ENCODE measurements at places on chromosomes 6 and 20.

- DNase-seq = no peak
Observed at GRCh38 chr6:106206905-106207304, 118.7 kb downstream of the ATG5 start.

- DNase-seq = no peak
Observed at GRCh38 chr20:36277546-36277945, 28.6 kb upstream of the DLGAP4 start.

DNA sequence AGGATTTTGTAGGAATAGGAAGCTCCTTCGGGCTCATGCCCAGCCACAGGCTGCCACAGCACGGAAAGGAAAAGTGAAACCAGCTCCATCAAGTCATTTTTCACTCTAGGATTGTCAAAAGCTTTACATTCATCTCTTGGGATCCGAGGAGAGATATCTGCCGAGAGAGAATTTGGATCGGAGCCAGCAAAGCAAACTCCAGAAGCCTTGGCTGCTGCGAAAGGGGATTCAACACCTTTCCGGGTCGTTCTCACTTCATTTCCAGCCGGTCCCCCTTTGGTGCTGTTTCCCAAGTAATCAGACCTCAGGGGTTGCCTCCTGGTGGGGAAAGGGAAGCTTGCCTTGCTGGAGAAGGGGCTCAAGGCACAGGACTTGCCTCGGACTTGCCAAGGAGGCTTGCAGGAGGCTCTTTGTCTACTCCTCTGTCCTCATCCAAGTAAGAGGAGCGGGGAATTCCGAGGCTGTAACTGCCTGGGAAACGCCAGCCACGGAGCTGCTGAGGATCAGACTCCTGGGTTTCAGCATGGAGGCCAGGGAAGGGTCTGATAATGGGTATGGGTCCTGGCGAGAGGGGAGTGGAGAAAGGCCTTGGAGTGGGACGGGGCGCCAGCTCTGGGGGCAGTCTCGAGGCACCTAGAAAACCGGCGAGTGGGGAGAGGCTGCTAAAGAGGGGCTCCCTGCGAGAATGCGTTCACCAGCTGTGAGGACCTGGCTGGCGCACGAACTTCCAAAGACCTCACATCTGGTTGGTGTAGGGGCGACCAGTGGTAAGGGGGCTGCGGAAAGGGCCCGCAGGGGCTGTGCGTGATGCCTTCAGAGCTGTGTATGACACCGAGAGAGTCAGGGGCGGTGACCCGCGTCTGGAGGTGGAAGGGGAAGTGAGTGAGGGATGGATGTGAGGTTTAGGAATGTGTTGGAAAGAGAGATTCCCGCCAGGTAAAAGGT lies 702 bp downstream of the ETV7 start:
- peak; percentile 60 for DNase-seq

GRCh38 chr20:13430346-13431002 lies 208.3 kb downstream of the TASP1 start:
- no peak for DNase-seq

All from DMS53 (cell line).